Glutamatergic neuron (in vitro differentiated cells): ENCODE measurements at places on chromosomes 5 and 9. TPM values are rescaled to one million over a fixed set of nuclear protein-coding genes. Genes with fewer than 3 reads are reported as not detected.
A peak's percentile ranks its signal among the peaks of the same experiment; 100 is the strongest.

DNA sequence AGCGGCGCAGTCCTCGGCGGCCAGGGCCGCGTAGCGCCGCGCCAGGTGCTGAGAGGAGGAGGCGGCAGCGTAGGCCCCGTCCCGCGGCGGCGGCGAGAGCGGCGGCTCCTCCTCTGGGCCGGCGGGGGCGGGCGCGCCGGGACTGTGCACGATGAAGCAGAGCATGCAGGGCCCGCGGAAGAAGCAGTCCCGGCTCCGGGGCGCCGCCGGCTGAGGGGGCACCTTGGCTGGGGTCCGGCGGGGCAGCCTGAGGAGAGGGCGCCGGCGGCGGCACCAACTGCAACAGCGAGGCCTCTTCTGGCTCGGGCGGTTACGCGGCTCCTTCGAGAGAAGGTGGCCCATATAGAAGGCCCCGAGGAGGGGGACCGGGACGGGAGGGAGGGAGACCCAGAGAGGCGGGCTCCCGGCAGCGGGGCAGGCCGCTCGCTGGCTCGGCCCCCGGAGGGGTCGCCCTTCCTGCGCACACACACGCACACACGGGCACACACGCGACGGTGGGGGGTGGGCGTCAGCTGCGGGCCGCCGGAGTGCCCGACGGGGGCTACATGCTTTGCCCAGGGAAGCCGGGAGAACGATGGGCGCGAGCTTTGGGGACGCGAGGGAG, 446 bp downstream of the FBXL17 start:
- no peaks in the 10 kb centered on the region for H3K36me3 ChIP-seq
- peak overlapping the region; percentile 64 for H3K4me3 ChIP-seq
- H3K27ac ChIP-seq = peak overlapping the region; percentile 64
- H3K4me1 ChIP-seq = peaks cover 15% of the 10 kb centered on the region
- peak; percentile 71 for DNase-seq

DNA sequence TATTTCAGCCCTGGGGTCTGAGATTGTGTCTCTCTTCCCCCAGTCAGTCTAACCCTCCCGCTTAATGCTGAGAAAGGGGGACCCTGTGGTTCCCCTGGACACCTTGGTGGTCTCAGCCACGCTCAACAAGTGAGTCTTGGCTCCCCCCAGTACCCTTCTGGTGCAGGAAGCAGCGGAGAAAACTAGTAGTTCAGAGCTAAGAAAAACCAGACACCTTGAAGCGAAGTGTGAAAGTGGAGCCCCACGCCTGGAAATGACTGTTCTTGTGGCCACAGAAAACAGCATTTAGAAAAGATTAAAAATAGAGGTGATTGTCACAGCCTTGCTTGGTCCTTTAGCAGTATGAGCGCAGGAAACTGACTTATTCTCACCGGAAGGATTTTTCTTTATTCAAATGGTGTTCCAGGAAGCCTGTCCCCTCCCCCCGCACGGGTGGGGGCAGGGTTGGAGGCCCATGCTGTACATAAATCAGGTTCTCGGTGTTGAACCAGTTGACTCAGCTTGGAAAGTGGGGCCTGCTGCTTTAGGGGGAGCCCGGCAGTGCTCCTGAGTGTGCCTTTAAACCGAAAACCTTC, 8.1 kb downstream of the ARPC5L start:
- peak overlapping the region; percentile 72 for H3K27ac ChIP-seq
- no peaks in the 10 kb centered on the region for H3K36me3 ChIP-seq
- peaks cover 14% of the 10 kb centered on the region for H3K4me1 ChIP-seq
- H3K27me3 ChIP-seq = peaks cover 10% of the 10 kb centered on the region

DNA sequence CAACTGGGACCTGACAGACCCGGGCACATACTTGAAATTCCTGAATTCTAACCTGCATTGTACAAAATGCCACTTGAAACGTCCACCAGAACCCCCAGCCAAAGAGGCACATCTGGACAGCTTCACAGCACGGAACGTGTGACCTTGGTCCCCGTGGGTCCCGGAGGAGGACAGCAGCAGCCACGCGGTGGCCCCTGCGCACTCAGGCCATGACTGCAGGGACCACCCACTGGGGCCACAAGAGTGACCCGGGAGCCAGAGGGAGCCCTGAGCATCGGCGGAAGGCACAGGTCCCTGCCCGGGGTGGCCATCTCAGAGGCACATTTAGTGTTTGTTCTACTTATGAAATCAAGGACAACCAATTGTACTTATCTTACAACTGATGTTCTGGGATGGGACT, 2.1 kb upstream of the SNAPC4 start:
- peaks cover 8% of the 10 kb centered on the region for H3K27me3 ChIP-seq
- H3K4me1 ChIP-seq = peaks cover 3% of the 10 kb centered on the region
- no peak overlapping the region for H3K27ac ChIP-seq
- H3K4me3 ChIP-seq = no peak overlapping the region
- no peak for DNase-seq
- no peaks in the 10 kb centered on the region for H3K36me3 ChIP-seq

- no peak for DNase-seq
- no peaks in the 10 kb centered on the region for H3K27me3 ChIP-seq
- H3K36me3 ChIP-seq = no peaks in the 10 kb centered on the region
- H3K4me3 ChIP-seq = no peak overlapping the region
- H3K27ac ChIP-seq = no peak overlapping the region
These were observed 167.9 kb upstream of the VLDLR start for GRCh38 chr9:2453701-2454100.

DNA sequence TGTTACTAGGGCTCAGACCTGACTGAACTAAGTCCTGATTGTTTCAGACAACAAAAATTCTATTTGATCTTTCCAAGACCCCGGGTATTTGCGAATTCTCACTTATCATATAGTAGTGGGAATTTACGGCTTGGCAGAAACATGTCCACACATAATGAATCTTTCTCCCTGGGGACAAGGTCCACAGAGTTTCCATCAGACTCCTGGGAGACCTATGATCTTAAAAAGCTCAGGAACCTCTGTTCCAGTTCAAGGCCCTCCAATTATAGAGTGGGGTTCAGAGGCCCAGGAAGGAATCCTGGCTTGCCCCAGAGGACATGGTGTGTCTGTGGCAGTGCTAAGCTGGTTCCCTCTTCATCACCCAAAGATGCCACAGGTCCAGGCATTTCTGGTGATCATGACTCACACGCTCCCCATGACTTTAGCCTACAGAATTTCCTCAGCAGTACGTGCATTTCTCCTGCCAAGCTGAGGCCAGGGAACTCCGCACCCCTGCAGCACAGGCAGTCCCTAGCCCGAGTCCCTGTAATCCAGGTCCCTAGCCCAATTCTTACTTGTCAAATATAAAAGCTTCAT, 12.6 kb downstream of the RAPGEF1 start:
- DNase-seq = no peak
- H3K4me1 ChIP-seq = peaks cover 69% of the 10 kb centered on the region
- H3K27ac ChIP-seq = peak overlapping the region; percentile 95
- peak overlapping the region; percentile 76 for H3K4me3 ChIP-seq
- H3K27me3 ChIP-seq = peaks cover 7% of the 10 kb centered on the region

DNA sequence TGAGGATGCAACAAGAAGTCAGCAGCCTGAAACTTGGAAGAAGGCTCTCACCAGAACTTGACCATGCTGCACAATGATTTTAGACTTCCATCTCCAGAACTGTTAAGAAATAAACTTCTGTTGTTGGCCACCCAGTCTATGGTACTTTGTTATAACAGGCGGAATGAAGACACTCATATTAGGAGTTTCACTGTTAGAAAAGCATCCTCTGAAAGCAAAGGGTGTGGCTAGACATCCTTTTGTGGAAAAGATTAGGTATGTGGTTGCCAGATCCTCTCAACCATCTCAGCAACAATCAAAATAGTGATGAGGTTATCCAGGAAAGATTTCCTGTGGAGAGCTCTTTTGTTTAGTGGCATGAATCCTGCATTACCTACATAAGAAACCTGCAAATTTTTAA, 20.7 kb downstream of the ITGA2 start:
- no peaks in the 10 kb centered on the region for H3K27me3 ChIP-seq
- DNase-seq = no peak
- H3K4me3 ChIP-seq = no peak overlapping the region
- no peaks in the 10 kb centered on the region for H3K4me1 ChIP-seq

GRCh38 chr5:61306531-61307131, 25.4 kb upstream of the ZSWIM6 start:
- no peak overlapping the region for H3K27ac ChIP-seq
- no peak overlapping the region for H3K4me3 ChIP-seq
- no peaks in the 10 kb centered on the region for H3K4me1 ChIP-seq
- no peaks in the 10 kb centered on the region for H3K36me3 ChIP-seq
- peaks cover 5% of the 10 kb centered on the region for H3K27me3 ChIP-seq

- peak overlapping the region; percentile 95 for H3K27ac ChIP-seq
- H3K27me3 ChIP-seq = peaks cover 5% of the 10 kb centered on the region
- peak overlapping the region; percentile 67 for H3K4me3 ChIP-seq
- no peak for DNase-seq
- H3K4me1 ChIP-seq = peaks cover 61% of the 10 kb centered on the region
- no peaks in the 10 kb centered on the region for H3K36me3 ChIP-seq
These were observed 31.2 kb downstream of the JAKMIP2 start for GRCh38 chr5:147751156-147751830.

DNA sequence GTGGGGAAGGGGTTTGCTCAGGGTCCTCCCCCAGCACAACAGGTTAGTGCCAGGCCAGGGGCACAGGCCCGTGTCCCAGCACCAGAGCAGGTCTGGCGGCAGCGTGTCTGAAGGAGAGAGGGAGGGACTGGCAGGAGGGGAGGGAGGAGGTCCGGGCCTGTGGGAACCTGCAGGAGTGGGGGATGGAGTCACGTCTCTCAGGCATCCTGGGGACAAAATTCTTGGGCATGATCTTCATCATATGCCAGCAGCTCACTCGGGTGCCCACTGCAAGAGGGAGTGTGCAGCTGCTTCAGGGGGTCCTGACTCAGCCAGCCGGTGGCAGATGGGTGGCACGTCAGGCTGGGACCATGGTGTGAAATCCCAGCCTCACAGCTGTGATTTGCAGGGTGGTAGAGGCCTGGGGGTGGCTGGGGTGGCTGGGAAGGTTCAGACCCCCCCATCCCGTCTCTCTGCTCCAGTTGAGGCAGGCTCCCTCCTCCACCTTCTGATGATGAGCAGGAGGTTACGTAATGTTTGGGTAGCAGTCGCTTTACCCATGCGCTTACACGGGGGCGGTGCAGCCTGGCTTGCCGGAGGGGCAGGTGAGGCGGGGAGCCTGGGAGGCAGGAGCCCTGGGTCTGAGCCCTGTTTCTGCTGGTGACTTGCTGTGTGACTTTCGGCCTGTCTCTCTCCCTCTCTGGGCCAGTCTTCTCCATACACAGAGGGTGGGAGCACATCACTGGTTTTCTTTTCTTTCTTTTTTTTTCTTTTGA, 40.5 kb downstream of the NCS1 start:
- no peaks in the 10 kb centered on the region for H3K36me3 ChIP-seq
- no peak overlapping the region for H3K4me3 ChIP-seq
- peaks cover 20% of the 10 kb centered on the region for H3K27me3 ChIP-seq
- H3K27ac ChIP-seq = peak overlapping the region; percentile 33

DNA sequence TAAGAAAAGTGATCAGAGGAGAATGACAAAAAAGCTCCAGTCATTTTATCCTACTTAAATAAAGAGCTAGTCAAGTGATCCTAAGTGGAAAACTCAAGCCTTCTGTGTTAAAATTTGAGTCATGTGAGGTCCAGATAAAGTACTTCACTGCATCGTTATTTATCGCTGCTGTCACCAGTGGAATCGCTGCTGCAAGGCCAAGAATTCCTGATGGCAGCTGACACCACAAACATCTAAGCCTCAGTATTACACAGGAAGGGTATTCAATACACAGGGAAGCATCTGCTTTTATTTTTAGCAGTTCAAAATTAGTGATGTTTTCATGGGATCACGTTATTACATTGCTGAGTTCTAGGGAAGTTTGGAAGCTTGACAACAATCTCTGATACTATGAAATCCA, 190.3 kb downstream of the GOLPH3 start:
- H3K27me3 ChIP-seq = peaks cover 2% of the 10 kb centered on the region
- H3K4me3 ChIP-seq = no peak overlapping the region
- H3K27ac ChIP-seq = no peak overlapping the region
- peaks cover 2% of the 10 kb centered on the region for H3K4me1 ChIP-seq

- DNase-seq = peak; percentile 55
- H3K4me3 ChIP-seq = peak overlapping the region; percentile 15
- no peaks in the 10 kb centered on the region for H3K36me3 ChIP-seq
- peak overlapping the region; percentile 46 for H3K27ac ChIP-seq
These were observed 18.7 kb downstream of the KCNIP1 start for GRCh38 chr5:170522211-170523141.

- no peak overlapping the region for H3K27ac ChIP-seq
- H3K4me3 ChIP-seq = no peak overlapping the region
- H3K36me3 ChIP-seq = no peaks in the 10 kb centered on the region
- no peaks in the 10 kb centered on the region for H3K27me3 ChIP-seq
These were observed 1138.2 kb upstream of the CDH18 start for GRCh38 chr5:21126236-21126635.

DNA sequence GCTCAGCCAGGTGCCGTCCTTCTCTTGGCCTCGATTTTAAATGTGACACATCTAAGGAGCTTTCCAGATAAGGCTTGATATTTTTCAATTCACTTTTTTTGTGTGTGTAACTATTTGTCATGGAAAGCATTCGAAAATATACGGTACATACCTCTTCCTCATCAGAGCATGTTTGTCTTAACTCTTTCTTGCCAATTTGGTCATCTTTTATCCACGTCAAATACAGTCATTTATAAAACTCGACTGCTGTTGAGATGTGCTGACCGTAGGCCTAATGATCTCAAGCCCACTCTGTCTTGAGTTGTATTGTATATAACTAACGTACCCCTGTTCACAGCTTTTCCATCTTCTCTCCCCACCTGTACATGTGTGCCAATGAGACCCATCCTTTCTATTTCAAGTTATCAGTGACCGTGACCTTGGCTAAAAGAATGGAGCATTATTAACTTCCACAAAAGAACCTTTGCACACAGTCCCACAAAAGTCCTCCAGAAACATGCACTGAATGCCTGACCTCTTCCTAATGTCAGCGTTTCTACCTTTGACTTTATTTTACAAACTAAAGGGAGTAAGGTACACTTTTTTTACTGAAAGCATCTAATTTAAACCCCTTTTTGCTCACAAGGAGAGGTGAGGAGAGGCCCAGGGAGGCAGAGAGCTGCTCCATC, 61.6 kb downstream of the IPPK start:
- peaks cover 19% of the 10 kb centered on the region for H3K36me3 ChIP-seq
- H3K27ac ChIP-seq = peak overlapping the region; percentile 69
- H3K4me3 ChIP-seq = no peak overlapping the region
- DNase-seq = no peak

- no peak overlapping the region for H3K4me3 ChIP-seq
- no peaks in the 10 kb centered on the region for H3K27me3 ChIP-seq
- no peaks in the 10 kb centered on the region for H3K4me1 ChIP-seq
- no peak for DNase-seq
These were observed 29.9 kb downstream of the TUT7 start for GRCh38 chr9:86324308-86324707.

The SLC34A3 gene
- total RNA-seq = not detected

The C9 gene
- not detected for total RNA-seq

The AMACR gene
- 9.0 TPM for total RNA-seq

The OR2K2 gene
- total RNA-seq = not detected

The ENTREP1 gene
- 1.0 TPM for total RNA-seq

The ZFP37 gene
- 7.9 TPM for total RNA-seq

The DCTN4 gene
- total RNA-seq = 92.1 TPM

The RIMOC1 gene
- total RNA-seq = 45.5 TPM

The INSL4 gene
- total RNA-seq = not detected

The ALDH1A1 gene
- not detected for total RNA-seq

The LHX3 gene
- total RNA-seq = 0.81 TPM

The CDO1 gene
- total RNA-seq = 136 TPM
